CD8-positive, alpha-beta T cell (primary cell): ENCODE measurements at places on chromosomes 6 and 20.

- DNase-seq: no peak
Observed at GRCh38 chr20:46378412-46379009, 27.9 kb downstream of the ELMO2 start.

DNA sequence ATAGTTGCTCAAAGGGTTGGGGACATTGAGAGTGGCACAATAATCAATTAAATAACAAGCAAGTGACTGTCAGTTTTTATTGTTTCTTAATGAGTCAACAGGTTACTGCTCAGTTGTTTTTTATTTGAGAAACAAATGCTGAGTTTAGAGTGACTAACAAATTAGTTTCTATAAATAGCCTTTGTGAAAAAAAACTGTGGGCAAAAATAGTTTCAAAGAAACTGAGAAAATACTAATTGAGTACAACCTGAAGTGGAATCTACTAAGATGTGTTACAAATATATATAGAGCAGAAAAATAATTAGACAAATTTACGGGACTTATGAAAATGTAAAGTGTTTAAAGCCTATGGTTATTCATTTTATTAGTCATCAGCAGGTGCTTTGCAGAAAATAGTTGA lies 22.3 kb downstream of the BEND6 start:
- DNase-seq: no peak

DNA sequence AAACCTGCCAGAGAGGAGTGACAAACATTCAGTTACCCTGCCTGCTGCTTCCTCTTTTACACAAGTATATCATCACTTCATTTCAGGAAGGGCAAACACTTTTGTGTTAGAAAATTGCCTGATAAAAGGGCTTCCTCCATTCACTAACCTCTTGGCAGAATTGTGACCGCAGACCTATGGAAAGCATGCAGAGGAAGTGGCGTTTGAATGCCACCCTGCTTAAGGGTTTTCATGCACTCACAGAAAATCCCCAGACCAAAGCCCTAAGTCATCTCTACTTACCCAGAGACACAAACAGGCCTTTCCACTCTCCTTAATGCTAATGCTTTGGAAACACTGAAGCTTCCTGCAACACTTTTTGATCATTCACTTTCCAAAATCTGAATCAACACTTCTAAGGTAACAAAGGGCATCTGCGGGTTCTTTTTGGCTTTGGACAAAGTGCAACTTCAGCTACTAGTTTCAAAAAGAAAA lies 22.1 kb upstream of the RALGAPA2 start:
- no peak for DNase-seq

- no peak for DNase-seq
Observed at GRCh38 chr6:110043366-110043994, 65.4 kb downstream of the GPR6 start.
